ENCODE measurements at places on chromosomes 6 and 20. TPM values are rescaled to one million over a fixed set of nuclear protein-coding genes. Genes with fewer than 3 reads are reported as not detected.

DNA sequence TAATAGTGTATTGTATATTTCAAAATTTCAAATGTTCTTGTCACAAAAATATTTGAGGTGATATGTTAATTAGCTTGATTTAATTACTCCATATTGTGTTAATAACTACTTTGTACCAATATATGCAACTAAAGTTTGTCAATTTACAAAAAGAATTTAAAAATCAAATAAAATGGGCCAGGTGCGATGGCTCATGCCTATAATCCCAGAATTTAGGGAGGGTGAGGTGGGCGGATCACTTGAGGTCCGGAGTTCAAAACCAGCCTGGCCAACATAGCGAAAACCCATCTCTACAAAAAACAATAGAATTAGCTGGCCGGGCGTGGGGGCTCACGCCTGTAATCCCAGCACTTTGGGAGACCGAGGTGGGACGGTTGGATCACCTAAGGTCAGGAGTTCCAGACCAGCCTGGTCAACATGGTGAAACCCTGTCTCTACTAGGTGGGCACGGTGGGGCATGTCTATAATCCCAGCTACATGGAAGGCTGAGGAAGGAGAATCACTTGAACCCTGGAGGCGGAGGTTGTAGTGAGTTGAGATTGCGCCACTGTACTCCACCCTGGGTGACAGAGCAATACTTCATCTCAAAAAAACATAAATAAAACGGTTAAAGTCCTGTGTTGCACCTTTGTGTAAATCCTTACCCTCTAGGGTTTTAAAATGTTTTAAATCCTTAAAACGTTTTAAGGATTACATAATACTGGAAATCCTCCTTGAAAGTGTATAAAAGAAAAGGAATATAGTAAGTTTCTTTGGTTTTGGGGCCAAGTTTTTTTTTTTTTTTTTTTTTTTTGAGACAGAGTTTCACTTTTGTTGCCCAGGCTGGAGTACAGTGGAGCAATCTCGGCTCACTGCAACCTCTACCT lies 4.0 kb downstream of the HSPA1B start:
- DNase-seq, result no peak

DNA sequence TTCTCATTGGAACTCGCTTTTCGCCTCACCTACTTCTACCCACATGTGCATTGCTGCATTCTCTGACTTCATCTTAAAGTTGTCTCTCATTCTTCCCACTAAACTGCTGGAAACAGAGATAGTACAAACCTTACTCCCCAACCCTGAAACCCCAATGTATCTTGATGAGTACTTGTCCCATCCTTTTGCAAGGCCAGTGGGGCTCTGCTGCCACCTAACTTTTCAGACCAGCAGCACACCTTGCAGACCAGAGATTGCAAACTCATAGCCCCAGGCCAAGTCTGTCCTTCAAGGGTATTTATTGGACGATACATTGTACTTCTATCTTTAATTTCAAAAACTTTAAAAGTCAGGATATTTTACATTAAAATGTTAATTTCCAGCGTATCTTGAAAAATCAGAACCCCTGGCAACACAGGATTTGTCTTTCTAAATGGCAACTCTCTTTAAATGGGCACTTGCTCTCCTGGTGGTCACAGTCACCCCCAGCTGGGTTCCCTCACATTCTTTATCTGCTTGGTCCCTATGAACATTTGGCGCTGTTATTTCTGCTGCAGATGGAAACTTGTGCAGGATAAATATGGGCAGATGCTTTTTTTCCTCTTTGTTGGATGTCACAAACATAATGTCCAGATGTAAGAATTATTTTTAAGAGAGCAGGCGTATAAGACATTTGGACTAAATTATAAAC lies 83.9 kb downstream of the SOD2 start:
- no peak for DNase-seq

The SSTR4 gene
- total RNA-seq, result not detected

DNA sequence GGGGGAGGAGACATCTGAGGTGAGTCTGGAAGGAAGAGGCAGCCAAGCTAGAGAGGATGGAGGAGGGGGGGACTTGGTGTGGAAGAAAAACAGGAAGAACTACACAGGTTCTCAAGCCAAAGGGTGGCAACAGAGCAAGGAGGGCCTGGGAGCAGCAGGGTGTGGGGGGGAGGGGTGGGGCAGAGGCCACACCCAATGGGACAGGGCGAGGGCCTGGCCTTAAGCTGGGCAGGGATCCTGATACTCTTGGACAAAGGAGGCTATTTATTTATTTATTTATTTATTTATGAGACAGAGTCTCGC lies 359.0 kb downstream of the ZFAND3 start:
- DNase-seq, result no peak

DNA sequence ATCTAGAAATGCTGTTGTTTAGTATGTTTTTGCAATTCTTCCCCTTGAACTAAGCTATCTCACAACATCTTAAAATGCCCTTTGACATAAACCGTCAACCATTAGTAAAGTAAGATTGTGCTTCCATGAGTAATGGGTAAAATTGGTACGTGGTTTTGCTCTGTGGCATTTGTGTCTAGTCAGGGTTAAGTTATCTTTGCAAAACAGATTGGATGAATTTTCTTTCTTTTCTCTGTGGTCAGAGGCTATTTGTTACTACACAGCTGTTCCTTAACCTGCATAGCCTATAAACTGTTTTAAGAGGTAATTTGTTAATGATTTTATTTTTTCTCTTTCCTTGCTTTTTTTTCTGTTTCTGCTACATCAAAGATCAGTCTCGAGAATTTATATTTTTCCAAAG lies 75.4 kb downstream of the RPP40 start:
- no peak for DNase-seq

- no peak for DNase-seq
Observed at GRCh38 chr6:130967502-130968445, 95.3 kb downstream of the EPB41L2 start.

The RAD21L1 gene
- total RNA-seq, result not detected

The MYT1 gene
- total RNA-seq, result not detected

GRCh38 chr6:7268362-7268761 lies 44.6 kb downstream of the SSR1 start:
- DNase-seq, result no peak

DNA sequence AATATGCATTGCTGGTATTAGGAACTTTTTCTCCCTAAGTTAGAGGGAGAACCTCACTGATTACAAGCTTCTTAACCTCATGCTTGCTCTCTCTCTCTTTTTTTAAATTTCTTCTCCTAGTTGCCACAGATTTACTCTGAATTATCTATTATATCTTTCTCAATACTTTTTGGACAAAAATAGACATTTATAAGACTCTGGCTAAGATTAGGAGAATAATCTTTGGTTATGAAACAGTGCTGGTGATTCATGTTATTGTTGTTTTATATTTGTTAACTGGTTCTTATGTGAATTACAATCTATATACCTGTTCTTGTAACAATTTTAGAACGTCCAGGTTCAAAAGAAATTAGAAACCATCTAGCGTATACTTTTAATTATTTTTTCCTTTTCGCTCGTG lies 187.8 kb downstream of the OGFRL1 start:
- DNase-seq, result no peak

The MEA1 gene
- 98.6 TPM for total RNA-seq

The CGA gene
- total RNA-seq, result not detected

GRCh38 chr6:87110636-87111035 lies 15.7 kb upstream of the CGA start:
- no peak for DNase-seq

The YIPF3 gene
- total RNA-seq, result 40.9 TPM

DNA sequence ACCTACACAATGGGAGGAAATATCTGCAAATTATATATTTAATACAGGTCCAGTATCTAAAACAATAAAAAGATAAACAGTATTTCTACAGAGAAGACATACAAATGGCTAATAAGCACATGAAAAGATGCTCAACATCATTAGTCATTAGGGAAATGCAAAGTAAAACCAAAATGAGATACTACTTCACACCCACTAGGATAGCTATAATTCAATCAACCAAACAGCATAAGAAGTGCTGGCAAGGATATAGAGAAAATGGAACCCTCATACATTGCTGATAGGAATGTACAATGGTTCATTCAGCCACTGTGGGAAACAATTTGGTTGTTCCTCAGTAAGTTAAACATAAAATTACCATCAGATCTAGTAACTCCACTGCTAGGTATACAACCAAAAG lies 48.7 kb downstream of the NUDT3 start:
- no peak for DNase-seq

- no peak for DNase-seq
Observed at GRCh38 chr6:168871642-168872315, 381.9 kb downstream of the THBS2 start.

GRCh38 chr6:106173124-106173879 lies 87.2 kb downstream of the PRDM1 start:
- no peak for DNase-seq

DNA sequence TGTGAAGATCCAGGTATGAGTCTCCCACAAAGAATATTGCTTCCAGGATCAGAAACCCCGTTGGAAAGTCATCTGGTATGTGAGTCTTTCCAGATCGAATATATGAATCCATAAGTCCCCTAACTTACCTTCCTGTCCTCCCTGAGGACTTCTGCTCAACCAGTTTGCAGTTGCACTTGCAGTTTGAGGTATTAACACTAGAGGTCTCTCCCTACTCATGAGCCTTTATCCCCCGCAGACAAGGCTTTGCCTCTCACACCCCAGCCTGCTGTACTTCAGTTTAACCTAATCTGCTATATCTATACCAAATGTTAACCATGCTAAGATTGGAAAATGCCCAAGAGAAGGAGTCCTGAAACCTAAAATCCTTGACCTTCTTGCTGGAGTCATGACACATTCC lies 135.3 kb upstream of the DEFB112 start:
- no peak for DNase-seq

Measured in activated T-cell treated with anti-CD3 and anti-CD28 coated beads, Interleukin-2, amount 50 U/mL, for 4 hours (primary cell).